ENCODE measurements at places on chromosomes 7 and 10. TPM values are rescaled to one million over a fixed set of nuclear protein-coding genes. Genes with fewer than 3 reads are reported as not detected.

DNA sequence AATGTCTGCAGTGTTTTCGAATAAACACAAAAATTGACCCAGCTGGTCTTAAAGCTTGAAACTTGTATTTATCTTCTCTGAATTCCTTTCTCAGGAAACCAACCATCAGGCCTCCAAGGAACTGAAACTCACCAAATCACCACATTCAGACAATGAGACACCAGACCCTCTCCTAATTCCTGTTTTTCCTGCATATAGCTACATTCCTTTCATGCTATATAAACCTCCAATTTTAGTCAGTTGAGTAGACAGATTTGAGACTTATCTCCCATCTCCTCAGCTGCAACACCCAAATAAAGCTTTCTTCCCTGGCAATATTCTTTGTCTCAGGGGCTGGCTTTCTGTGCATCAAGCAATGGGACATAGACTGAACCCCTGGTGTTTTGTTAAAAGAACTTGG lies 317.0 kb downstream of the CACNA2D1 start:
- H3K27ac ChIP-seq: no peak overlapping the region
- no peaks in the 10 kb centered on the region for H3K36me3 ChIP-seq
- H3K27me3 ChIP-seq: no peaks in the 10 kb centered on the region

DNA sequence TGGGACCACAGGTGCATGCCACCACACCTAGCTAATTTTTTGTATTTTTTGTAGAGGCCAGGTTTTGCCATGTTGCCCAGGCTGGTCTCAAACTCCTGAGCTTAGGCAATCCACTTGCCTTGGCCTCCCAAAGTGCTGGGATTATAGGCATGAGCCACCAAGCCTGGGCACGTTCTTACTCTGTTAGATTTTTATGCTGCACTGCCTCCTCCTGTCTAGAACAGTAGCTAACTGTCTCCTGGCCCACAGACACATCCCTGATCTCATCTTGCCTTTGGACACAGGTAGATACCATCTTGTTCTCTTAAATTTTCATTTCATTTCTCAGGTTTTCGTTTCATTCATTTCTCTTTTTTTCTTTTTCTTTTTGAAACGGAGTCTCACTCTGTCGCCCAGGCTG lies 41.1 kb downstream of the BLVRA start:
- peaks cover 48% of the 10 kb centered on the region for H3K36me3 ChIP-seq
- DNase-seq: no peak
- no peak overlapping the region for H3K27ac ChIP-seq
- H3K27me3 ChIP-seq: no peaks in the 10 kb centered on the region
- no peaks in the 10 kb centered on the region for H3K4me1 ChIP-seq

DNA sequence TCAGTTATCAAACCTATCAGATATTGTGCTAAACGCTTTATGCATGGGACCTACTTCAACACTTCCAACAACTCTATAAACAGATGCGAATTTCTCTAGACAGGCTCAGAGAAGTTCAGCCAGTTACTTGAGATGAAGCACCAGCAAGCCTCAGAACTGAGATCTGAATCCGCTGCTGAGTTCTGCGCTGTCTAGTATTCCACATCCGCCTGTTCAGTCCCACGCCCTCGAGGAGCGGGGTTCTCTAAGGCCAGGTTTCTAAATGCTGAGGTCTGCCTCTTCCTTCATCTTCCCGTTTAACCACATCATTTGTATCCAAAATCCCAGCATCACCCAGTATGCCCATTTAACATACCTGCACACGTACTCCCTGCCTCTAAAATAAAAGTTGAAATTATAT lies 297.8 kb upstream of the ZNF32 start:
- no peaks in the 10 kb centered on the region for H3K27me3 ChIP-seq
- H3K27ac ChIP-seq: no peak overlapping the region
- DNase-seq: no peak
- no peak overlapping the region for H3K4me3 ChIP-seq

- H3K27me3 ChIP-seq: no peaks in the 10 kb centered on the region
- peaks cover 23% of the 10 kb centered on the region for H3K4me1 ChIP-seq
- no peak overlapping the region for H3K27ac ChIP-seq
Observed at GRCh38 chr7:7125963-7126362, 56.4 kb upstream of the C1GALT1 start.

GRCh38 chr10:58608351-58608750 lies 95.7 kb downstream of the BICC1 start:
- H3K36me3 ChIP-seq: no peaks in the 10 kb centered on the region
- H3K27ac ChIP-seq: no peak overlapping the region
- H3K27me3 ChIP-seq: no peaks in the 10 kb centered on the region
- no peak for DNase-seq

- no peak overlapping the region for H3K4me3 ChIP-seq
- DNase-seq: no peak
- H3K27me3 ChIP-seq: no peaks in the 10 kb centered on the region
- H3K36me3 ChIP-seq: peaks cover 26% of the 10 kb centered on the region
- no peak overlapping the region for H3K27ac ChIP-seq
Observed at GRCh38 chr7:47304727-47305719, 276.9 kb downstream of the TNS3 start.

DNA sequence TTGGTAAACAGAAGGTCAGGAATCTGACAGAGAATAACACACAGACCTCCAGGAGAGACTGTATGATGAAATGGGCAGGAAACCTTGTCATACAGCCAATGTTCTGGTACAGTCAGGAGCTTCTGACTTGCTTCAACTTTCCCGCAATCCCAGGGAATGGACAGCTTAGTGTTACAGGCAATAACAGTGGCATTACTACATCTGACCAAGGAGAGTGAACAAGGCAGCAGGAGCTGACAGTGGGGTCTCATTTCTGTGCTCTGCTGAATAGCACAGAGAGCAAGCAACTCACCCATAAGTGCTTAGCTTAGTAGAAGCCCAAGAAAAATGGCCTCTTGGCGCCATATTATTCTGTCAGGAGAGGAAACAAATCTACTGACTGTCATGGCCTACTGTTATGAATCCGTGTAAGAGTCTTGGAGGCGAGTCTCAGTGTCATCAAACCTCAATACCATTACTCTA lies 186.2 kb upstream of the MTPN start:
- DNase-seq: no peak
- no peaks in the 10 kb centered on the region for H3K4me1 ChIP-seq
- H3K4me3 ChIP-seq: no peak overlapping the region

DNA sequence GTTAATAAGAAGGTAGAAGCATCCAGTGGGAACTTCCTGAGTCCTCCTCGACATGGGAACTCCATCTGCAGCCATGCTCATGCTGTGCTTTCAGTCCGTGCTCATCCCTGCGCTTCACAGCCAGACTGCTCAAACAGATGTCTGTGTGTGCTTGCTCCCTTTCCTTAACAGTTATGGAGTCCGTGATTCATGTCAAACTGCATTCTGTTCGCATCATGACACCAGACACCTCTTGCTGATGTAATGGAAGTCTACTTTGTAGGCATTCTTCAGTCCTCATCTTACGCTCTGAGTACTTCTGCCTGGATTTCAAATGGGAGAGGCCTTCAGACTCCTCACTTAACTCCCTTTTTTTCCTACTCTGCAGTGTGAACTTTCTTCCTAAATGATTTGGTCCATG lies 304.9 kb downstream of the SUGCT start:
- H3K4me1 ChIP-seq: no peaks in the 10 kb centered on the region
- H3K27ac ChIP-seq: no peak overlapping the region
- no peaks in the 10 kb centered on the region for H3K36me3 ChIP-seq
- H3K4me3 ChIP-seq: no peak overlapping the region
- no peaks in the 10 kb centered on the region for H3K27me3 ChIP-seq

GRCh38 chr7:74514131-74514591 lies 60.5 kb downstream of the GTF2IRD1 start:
- peaks cover 63% of the 10 kb centered on the region for H3K36me3 ChIP-seq
- H3K27ac ChIP-seq: no peak overlapping the region
- no peaks in the 10 kb centered on the region for H3K27me3 ChIP-seq

- H3K27me3 ChIP-seq: no peaks in the 10 kb centered on the region
- DNase-seq: no peak
- no peaks in the 10 kb centered on the region for H3K4me1 ChIP-seq
- no peak overlapping the region for H3K27ac ChIP-seq
- H3K36me3 ChIP-seq: no peaks in the 10 kb centered on the region
Observed at GRCh38 chr7:123637203-123637602, 18.5 kb upstream of the LMOD2 start.

Gene VGF
- 0.59 TPM for total RNA-seq

Gene ZNF3
- total RNA-seq: 13.2 TPM

Gene BTBD16
- 0.85 TPM for total RNA-seq

Gene MEOX2
- total RNA-seq: 3.6 TPM

Gene CABCOCO1
- total RNA-seq: not detected

Gene RABGEF1
- total RNA-seq: 42.3 TPM

Gene CALHM3
- total RNA-seq: not detected

Gene LEP
- 0.76 TPM for total RNA-seq
